Mammary epithelial cell (primary cell): ENCODE measurements at places on chromosomes 11 and 22.

DNA sequence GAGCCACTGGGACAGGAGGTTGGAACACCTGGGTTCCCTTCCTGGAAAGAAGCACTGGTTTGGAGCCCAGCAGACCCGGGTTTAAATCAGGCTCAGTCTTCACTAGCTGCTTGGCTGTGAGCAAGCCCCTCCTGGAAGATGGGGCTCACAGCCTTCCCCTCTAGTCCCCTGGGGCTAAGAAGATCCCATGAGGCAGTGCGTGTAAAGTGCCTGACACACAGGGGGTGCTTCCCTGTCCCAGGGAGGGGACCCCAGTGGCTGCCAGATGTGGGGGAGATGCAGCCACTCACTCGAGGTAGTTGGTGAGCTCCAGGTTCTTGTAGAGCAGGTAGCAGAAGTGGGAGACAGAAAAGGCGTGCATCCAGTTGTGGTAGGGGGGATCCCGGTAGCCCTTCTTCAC, 93.2 kb downstream of the PDE2A start:
- no peak for DNase-seq

DNA sequence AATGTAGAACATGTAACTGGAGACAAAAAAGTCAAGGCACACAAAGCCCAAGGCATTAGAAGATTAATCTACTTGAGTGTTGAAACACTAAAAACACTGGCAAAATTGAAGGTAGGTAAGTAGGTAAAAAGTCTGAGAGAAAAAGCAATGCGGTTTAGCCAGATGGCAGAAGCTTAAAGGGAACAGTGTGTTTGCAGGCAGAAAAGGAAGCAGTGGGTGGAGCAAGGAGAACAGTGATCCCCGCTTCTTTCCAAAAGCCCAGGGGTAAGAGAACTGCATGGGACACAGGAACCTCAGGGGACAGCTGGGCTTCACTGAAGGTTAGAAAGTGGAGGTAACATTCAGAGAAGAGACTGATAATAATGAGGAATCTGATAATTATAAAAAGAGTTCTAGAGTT, 16.0 kb downstream of the MRE11 start:
- no peak for DNase-seq

DNA sequence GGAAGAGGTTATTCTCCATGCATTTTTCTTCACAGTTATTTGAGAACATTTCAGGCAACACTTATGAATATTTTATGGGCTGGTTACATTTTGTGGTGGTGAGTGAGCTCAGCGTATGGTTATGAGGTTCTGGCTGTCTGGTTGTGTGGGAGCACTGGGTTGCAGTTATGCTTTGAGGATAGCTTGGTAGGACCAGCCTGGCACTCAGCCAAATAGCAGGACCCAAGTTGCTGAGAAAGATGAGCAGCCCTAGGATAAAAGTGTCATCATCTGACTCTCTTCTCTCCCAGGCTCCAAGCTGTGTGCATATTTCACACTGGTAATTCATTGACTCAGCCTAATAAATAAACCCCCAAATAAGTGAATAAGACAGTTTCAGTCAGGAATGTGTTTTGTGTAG, 8.1 kb upstream of the SRSF8 start:
- DNase-seq, result no peak

DNA sequence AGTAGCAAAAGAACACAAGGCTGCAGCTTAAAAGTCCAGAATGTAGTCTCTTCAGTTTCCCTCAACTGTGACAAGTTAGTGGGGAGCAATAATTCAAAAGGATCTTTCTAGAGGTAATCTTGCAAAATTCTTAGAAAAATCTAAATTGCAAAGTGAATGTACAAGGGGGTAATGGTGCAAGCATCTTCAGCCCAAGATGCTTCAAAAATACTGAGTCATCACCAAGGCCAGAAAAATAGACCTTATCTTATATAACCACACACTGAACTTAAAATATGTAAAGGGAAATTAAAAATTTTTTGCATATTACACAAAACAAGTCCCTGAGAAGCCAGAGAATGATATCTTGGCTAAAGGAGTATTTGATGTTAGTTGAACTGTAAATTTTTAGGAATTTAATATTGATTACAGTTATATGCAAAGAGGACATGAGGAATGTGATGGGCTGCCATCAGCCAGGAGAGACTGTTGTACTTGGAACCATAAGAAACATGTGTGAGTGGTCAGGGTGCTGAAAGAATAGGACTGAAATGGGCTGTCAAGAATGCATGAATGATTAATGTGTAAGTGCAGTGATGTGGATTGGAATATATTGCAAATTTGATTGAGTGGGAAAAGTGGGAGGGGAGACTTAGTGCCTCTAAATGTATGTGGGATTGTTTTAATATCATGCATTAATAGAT, 85.7 kb upstream of the LIN7C start:
- DNase-seq, result no peak
